Fibroblast of skin of abdomen (primary cell): ENCODE measurements at places on chromosomes 7 and 10.
A peak's percentile ranks its signal among the peaks of the same experiment; 100 is the strongest.

- DNase-seq, result no peak
These were observed 324.3 kb downstream of the DNAJB6 start for GRCh38 chr7:157660971-157661610.

DNA sequence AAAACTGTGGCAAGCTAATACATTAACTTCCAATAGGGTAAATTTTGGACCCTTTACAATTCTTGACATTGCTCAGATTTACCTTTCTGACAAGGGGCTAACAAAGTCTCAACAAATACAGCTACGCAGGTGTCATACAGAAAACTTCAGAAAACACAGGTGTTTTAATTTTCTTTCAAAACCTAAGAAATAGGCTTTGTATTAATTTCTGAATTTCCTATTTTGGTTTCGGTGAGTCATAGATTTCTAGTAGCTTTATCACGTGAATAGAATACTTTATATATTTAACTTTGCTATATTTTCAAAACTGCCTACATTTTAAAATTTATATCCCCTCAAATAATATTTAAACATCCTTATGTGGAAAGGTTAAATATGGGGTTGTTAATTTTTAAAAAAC lies 215.3 kb downstream of the DGKB start:
- DNase-seq, result no peak

GRCh38 chr7:8063706-8064297 lies 95.2 kb downstream of the GLCCI1 start:
- DNase-seq, result peak; percentile 42

GRCh38 chr10:83166344-83166743 lies 973.0 kb upstream of the GHITM start:
- DNase-seq, result no peak

DNA sequence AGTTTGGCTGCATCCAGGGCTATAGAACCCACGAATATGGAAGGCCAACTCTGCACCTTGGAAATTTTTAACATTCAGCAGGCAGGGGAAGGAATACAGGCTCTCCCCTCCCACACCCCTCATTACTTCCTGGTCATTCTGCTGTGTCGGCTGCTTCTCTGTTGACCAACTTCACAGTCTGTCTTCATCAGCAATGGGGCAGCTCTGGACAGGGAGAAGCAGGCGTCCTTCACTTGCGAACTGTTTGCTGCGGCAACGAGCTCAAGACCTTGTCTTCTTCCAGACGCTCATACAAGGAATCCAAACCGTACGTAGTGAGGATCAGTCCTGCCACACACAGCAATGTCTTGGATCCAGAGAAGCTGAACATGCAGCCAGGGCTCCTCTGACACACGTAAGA lies 192.2 kb downstream of the DIP2C start:
- no peak for DNase-seq

DNA sequence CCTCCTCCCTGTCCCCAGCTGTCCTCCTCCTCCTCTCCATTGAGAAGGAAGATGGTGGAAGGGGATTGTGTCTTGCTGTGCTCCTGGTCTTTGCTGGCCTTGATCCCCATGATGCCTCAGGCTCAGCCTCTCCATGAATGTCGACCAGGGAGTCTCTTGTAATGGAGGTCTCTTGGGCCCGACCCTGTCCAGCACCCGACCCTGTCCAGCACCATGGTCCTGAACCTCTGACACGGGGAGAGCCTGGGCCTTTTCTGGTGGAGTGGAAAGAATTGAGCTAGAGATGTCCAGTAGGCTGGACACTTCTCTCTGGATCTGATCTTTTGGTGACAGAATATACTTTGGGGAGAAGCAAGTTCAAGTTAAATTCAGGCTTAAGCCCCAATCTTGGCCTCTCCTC lies 42.3 kb upstream of the HMX3 start:
- no peak for DNase-seq

GRCh38 chr10:1024103-1024502 lies 1.6 kb downstream of the IDI2 start:
- no peak for DNase-seq

GRCh38 chr7:28361551-28361950 lies 50.8 kb upstream of the CREB5 start:
- DNase-seq, result no peak

GRCh38 chr7:531777-532176 lies 12.1 kb upstream of the PDGFA start:
- DNase-seq, result no peak

- no peak for DNase-seq
These were observed 65.3 kb downstream of the GFRA1 start for GRCh38 chr10:116207690-116208089.

DNA sequence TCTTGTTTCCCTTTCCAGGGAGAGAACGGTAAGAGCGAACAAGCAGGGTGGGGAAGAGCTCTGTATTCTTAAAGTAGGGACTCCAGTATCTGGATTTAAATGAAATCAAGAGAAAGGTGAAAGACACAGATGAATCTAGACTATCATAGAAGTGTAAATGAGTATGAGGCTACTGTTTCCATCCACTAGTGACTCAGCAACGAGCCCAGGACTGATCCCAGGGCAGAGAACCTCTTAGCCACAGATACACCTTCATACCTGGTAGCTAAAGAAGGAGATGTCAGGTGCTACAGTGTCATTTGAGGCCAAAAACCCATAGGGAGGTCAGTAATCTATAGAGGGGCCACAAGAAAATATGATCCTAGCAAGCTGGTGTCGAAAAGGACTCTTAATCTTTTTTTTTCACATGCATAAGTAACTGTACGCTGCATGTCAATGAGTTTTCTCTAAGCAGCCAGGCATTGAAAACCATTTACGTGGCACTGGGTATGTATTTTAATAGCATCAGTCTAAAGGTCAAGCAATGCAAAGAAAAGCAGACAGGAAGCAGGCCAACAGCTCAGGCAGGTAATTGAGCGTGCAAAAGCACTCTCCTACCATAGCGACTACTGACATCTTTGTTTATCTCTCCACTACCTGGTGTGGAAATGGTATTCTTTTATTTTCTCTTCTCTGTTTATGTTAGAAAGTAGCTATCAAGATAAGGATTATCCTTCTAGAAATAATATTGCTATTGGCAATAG lies 91.5 kb upstream of the EGR2 start:
- no peak for DNase-seq

DNA sequence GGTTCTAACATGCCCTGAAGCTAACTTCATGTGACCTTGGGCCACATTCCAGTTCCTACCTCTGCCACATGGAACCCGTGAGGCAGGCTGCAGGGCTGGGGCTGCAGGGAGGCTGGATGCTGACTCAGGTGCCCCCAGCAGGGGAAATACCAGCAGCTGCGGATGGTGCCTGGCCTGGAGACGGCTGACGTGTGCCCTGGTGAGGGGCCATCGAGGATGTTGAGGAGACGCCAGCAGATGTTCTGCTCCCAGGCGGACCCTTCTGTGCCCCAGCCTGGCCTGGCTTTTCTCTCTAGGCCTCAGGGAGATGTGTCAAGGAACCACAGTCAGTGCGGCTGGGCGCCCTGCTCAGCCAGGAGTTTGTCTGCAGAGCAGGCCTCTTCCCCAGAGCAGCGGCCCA lies 8.8 kb downstream of the BAG3 start:
- DNase-seq, result no peak

DNA sequence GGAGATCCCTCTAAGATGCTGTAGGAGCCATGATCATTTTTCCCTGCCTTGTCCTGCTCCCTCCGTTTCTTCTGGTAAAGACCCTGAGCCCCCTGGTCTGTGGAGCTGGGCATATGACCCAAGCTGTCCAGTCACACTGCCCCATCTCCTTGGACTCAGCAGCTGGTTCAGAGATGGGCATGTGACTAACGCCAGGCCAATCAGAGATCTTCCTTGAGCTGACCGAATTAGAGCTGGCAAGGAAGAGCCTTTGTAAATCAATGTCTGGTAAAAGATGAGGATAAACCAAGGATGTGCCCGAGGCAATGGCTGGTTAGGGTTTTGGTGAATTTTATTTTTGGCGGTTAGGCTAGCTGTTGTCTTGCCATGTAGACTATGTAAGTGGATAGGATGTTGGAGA lies 173.3 kb downstream of the LCOR start:
- DNase-seq, result no peak

- no peak for DNase-seq
These were observed 5.9 kb upstream of the INSIG1 start for GRCh38 chr7:155291729-155292128.

GRCh38 chr10:118950190-118950680 lies 79.3 kb upstream of the NANOS1 start:
- DNase-seq, result no peak

DNA sequence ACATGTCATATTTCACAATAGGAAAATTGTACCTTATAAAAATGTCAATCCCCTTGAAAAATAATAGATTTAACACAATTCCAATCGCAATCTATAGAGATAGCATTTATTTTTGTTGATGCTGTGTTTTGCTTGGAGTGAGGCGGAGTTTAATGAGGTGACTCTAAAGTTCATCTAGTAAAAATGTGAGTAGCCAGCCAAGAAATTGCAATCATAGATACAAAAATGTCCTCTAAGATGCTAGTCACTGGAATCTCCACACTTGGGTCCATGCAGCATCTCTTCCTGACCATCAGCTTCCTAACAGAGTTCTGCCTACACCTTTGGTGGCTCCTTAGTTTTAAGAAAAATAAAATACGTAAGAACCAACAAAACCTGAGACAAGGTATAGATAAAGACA lies 44.9 kb downstream of the GLI3 start:
- DNase-seq, result no peak

DNA sequence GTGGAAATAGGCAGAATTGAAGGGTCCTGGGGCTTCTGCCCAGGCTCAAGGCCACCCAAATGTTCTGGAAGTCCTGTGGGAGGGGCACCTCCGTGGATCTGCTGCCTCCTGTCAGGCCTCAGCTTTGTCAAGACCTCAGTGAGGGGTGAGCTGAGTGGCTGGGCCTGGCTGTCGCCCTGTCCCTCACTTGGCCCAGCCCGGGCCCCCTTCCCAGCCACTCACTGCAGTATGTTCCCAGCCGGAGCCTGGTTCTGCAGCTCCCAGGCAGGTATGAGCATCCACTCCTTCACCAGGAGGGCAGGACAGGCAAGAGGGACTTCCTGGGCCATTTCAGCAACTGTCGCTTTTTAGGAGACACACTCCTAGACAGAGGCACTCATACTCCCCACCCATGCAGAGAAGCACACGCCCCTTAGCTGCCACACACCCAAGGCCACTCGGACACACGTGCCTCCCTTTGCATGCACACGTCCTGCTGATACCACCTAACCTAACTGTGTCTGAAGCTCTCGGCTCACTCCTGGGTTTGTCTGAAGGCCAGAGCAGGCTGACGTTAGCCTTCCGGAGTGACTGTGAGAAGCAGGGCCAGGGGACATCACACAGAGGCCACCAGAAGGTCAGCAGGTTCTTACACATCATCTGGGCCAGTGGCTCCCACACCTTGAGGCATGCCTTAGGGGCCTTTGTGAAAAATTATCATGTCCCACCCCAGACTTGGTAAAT lies 72.2 kb upstream of the COL13A1 start:
- DNase-seq, result no peak

- DNase-seq, result no peak
These were observed 631 bp downstream of the POR start for GRCh38 chr7:75915416-75916156.

- DNase-seq, result no peak
These were observed 654.0 kb downstream of the SDK1 start for GRCh38 chr7:3955026-3955425.

DNA sequence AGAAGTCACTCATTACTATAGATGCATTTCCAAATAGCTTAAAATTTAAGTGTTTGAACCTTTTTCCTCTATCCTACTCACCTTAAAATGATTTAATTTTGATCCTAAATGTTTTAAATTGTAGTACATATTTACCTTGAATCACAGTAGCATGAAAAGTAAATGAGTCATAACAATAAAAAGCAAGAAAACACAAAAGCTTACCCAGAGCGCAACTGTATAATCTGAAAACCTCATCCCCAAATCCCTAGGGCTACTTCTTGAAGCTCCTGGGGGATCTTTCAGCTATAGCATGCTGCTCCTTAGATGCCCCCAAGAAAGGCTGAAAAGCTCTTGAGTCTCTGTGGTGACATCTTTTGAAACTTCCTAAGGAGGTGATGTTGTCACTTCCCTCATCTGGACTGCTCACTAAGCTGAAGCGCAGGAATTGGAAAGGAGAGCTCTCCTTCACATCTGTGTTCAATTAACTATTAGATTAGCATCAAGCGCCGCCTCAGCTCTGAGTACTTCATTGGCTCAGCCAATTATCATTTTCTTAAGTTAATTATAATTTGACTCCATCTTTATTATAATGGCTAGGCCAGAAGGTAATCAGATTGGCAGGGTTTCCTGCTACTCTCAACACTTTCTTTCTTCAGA lies 60.2 kb downstream of the SEMA3E start:
- peak; percentile 21 for DNase-seq

DNA sequence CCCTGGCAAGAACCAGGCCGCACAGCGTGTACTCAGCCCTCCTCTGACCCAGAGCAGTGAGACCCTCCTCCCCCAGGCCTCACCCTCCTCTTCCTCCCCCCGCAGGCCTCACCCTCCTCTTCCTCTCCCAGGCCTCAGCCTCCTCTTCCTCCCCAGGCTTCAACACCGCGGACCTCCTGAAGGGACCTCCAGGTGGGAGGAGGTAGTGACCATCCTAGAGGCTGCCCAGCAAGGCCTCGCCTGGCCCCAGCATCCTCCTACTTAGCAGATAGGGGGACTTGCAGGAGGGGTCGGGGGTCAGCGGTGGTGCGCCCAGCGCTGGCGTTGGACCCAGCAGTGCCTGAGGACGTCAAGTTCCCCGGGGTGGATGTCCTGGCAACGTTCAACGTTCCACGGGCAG lies 270.8 kb downstream of the ELFN1 start:
- DNase-seq, result no peak

GRCh38 chr10:105540381-105540780 lies 899.3 kb downstream of the SORCS3 start:
- DNase-seq, result no peak

GRCh38 chr7:107253599-107253998 lies 84.8 kb downstream of the HBP1 start:
- DNase-seq, result no peak
